Stimulated activated CD4-positive, alpha-beta T cell treated with anti-CD3 and anti-CD28 coated beads, Interleukin-12 subunit alpha, Interleukin-12 subunit beta, amount 100 ng/mL, for 24 hours (primary cell): ENCODE measurements at places on chromosomes 16 and 17.

GRCh38 chr16:86598607-86599565 is 20.5 kb downstream of the FOXL1 start:
- no peak for DNase-seq

DNA sequence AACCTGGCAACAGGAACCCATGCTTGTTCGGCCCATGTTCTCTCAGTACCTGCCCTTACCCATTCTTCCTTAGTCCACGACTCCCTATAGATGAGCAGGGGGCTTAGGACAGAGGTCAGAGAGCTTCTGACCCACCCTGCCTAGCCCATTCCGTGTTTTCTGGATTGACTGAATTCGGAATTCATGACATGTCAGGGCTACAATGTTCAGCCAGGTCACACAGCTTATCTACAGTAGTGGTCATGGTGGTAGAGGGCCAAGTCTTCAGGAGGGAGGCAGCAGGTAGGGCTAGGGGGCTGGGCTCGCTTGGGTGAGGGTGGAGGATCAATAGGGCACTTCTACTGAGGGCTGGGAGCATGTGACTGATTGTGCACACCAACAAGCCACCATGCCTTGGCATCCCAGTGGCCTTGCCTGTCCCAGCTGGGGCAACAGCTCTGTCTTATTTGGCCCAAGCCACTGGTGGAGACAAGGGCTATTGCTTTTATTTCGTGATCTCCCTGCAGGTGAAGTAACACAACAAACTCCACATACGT is 3.1 kb downstream of the HEXIM2 start:
- DNase-seq: no peak

DNA sequence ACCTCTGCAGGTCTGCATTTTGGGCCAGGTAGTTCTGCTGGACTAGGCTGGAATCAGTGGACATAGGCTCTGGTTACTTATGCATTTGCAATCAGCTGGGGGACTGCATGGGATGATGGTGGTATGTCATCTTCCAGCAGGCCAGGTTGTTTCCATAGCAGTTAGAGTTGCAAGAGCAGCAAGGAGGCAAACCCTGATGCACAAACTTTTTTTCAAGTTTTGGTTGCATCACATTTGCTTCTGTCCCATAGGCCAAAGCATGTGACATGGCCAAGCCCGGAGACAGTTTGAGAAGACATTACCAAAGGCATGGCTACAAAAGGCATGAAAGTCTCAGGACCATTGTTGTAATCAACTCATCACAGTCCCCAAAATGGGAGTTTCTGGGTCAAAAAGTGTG is 58.2 kb downstream of the PRKCB start:
- DNase-seq: no peak

GRCh38 chr16:70253291-70254106 is 1.8 kb upstream of the EXOSC6 start:
- DNase-seq: no peak

DNA sequence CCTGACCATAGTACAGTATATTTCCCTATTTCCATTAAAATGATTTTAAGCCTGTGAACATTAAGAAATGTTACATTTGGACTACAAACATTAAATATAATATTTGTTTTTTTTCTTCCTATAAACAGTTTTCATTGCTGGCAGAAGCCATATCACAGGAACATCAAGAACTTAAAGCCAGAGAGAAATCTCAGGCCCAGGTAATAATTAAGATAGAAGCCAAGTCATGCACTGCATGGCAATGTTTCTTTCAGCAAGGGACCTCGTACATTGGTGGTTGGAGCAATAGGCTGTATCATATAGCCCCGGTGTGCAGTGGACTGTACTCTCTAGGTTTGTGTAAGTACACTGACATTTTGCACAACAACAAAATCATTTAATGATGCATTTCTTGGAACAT is 30.1 kb downstream of the CEP95 start:
- no peak for DNase-seq

- DNase-seq: no peak
These were observed 146.7 kb downstream of the PPM1E start for GRCh38 chr17:58902322-58902721.

- DNase-seq: no peak
These were observed 75.8 kb downstream of the AXIN2 start for GRCh38 chr17:65485388-65486299.

GRCh38 chr17:15446036-15446435 is 21.4 kb downstream of the CDRT4 start:
- DNase-seq: no peak

GRCh38 chr16:8452941-8453340 is 137.4 kb downstream of the TMEM114 start:
- DNase-seq: no peak

DNA sequence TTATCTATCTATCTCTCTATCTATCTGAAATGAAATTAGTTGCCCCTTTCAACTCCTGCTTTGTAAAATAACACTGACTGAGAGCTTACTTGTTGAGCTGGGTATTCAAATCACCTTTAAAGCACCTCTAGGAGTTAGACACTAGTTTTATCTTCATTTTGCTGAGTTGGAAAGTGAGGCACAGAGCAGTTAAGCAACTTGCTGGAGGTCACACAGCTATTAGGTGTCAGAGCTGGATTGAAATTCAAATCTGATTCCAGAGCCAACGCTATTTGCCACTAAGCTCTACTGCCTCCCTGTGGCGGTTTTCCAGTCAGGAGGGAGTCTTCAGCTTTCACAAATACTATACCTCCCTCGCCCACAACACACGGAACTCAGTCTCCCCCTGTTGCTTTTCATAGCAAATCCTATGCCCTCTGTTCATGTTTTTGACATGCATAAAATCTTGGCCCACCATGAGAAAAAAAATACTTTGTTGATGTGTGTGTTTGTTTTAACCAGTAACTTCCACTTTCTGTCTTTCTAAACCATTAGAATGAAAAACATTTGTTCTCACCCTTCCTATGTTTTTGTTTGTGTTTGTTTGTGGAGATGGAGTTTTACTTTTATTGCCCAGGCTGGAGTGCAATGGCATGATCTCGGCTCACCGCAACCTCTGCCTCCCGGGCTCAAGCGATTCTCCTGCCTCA is 74.8 kb upstream of the SMURF2 start:
- DNase-seq: peak; percentile 7

- no peak for DNase-seq
These were observed 9.5 kb downstream of the IRF8 start for GRCh38 chr16:85908444-85908843.

- DNase-seq: no peak
These were observed 195.9 kb upstream of the PMFBP1 start for GRCh38 chr16:72367851-72368250.

DNA sequence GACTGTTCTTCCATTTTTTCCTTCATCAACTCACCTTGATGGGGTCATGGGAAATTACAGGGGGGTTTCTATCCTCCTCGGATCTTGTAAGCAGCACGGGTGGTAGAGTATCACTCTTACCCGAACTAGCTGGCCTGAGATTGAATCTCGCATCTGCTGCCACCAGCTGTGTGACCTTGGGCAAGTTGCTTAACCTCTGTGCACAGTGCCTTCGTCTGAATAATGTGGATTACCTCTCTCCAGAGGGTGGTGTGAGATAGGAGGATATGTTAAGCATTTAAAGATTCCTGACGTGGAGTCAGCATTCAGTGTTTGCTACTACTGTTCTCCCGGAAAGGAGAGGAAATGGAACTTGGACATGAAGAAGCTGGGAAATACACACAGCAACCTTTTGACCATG is 24.4 kb downstream of the LASP1 start:
- no peak for DNase-seq

DNA sequence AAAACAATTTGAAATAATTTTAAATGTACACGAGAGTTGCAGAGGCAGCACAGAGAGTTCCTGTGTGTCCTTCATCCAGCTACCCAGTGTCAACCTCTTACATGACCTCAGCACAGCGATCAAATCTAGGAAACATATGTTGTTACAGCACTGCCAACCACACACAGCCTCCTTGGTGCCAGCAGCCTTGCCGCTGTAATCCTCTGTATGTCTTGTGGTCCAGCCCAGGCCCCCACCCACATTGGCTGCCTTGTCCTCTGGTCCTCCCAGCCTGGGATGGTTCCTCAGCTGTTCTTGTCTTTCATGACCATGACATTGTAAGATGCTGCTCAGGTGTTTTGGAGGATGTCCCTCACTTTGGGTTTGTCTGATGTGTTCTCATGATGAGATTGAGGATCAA is 178.0 kb downstream of the RPTOR start:
- no peak for DNase-seq

GRCh38 chr17:49723423-49723822 is 15.7 kb upstream of the SLC35B1 start:
- no peak for DNase-seq

GRCh38 chr16:27319257-27319965 is 5.6 kb downstream of the IL4R start:
- no peak for DNase-seq

DNA sequence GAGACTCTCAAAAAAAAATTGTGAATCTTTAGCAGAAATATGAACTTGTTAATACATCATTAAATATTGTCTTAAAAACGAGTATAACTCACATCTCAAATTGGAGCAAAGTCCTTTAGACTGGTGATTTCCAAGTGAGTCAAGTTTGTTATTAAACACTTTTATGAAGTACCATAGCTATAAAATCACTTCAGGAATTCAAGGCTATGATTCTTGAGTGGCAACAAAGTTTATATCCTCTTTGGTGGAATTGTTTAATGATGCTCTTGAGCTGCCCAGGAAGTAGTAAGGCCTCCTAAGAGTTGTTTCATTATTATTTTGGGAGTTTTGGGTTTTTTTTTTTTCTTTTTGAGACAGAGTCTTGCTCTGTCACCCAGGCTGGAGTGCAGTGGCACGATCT is 16.7 kb upstream of the BLMH start:
- DNase-seq: no peak

DNA sequence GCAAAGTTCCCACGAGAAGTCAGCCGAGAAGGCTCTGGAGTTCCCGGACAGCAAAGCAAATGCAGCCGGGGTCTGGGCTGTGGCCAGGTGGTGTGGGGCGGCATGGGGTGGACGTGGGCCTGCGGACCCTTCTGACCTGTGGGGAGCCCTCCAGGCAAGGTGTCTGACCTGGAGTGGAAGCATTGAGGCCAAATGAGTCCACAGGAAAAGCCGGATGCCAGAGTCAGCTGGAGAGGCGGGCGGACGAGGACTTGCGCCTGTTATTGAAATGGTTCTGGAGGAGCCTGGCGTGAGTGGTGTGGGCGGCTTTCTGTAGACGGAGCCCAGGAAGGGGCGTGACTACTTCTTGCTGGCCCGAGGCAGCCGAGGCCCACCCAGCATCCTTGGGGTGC is 50.5 kb upstream of the ZNF750 start:
- no peak for DNase-seq

GRCh38 chr17:19359151-19359550 is 3.4 kb downstream of the B9D1 start:
- DNase-seq: no peak

DNA sequence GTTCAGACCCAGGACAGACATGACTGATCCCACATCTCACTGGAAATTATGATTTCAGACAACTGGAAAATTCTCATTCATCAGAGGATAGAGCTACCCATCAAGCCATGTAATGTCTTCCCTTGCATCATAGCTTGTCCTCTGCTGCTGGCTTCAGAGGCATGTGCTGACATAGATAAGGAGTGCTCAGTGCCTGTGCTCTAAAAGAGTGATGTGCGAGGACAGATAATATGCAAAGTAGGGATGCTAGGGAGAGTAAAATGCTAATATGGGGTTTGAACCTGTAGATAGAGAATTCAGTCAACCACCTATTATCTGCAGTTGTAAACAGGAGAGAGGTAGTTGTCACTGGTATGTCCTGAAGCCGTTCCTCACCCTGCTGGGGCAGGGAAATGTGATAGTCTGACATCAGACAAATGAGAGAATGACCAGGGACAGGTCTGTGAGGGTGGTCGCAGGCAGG is 349.7 kb upstream of the CCL2 start:
- DNase-seq: no peak

DNA sequence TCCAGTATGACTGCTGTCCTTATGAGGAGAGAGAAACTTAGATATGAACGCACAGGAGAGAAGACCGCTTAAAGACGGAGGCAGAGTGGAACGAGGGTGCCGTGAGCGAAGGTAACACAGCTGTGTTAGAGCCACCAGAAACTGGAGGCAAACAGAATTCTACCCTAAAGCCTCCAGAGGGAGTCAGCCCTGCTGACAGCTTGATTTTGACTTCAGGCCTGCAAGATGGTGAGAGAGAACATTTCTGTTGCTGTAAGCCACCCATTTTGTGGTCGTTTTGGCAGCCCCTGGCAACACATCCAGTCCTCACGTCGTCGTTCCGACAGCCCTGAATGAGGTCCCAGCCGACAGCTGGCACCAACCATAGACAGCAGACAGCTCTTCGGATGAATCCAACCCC is 2.8 kb upstream of the SPATA2L start:
- DNase-seq: no peak

- no peak for DNase-seq
These were observed 37.1 kb downstream of the ARHGAP44 start for GRCh38 chr17:12826431-12826830.

DNA sequence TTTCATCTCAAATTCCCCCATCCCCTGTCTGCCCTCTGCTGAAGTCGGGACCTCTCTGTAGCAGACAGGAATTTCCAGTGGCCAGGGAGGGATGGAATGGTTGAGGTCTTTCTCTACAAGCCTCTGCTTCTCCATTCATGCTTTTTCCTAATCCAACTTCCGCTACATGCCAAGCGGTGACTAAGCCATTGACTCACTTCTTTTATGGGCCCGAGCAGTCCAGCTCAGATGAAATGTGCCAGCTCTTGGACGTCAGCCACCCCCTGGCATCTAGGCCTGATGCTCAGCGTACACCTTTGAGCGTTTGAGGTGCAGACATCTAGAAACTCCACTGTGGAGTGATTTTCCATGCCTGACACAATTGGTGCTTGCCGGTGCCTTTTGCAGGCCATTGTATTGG is 40.7 kb upstream of the GPR139 start:
- DNase-seq: no peak

- no peak for DNase-seq
These were observed 48.9 kb upstream of the LHX1 start for GRCh38 chr17:36888236-36888951.

DNA sequence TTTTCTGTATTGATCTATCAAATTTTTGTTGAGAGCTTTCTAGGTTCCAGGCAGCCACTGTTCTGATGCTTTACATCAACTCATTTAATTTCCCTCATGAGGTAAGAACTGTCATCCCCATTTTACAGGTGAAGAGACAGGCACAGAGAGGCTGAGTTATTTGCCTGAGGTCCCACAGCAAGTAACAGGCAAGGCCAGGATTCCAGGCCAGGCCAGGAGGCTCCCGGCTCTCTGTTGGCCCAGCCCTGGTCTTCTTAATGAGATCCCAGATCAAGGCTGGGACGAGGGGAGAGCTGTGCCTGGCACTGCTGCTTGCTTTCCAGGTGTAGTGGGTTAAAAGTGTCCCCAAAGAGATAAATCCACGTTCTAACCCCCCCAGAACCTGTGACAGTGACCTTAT is 22.4 kb upstream of the RMI2 start:
- DNase-seq: no peak

DNA sequence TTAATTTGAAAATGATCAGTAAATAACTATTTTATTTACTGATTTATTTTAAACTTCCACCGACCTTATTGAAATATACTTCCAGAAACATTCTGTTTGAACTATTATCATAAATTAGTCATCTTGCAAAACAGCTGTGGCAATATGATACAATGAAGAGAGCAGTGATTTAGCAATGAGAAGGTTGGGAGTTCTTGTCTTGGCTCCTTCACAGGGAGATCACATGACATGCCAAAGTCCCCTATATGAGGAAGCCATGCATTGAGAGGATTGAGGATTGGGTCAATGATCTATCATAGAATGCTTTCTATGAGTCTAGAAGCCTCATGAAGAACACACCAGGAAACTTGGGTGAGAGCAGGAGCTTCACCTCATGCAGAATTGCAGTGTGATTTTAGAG is 222.7 kb downstream of the LGALS9B start:
- no peak for DNase-seq

GRCh38 chr17:50346313-50347116 is 589 bp downstream of the XYLT2 start:
- peak; percentile 23 for DNase-seq
